Stimulated activated CD8-positive, alpha-beta memory T cell treated with anti-CD3 and anti-CD28 coated beads, Interleukin-12 subunit alpha, Interleukin-12 subunit beta, amount 100 ng/mL, for 4 hours (primary cell): ENCODE measurements at places on chromosomes 1 and 21.

GRCh38 chr1:108114033-108114599 lies 86.0 kb downstream of the SLC25A24 start:
- DNase-seq: no peak

GRCh38 chr1:184356891-184357290 lies 29.9 kb upstream of the C1orf21 start:
- DNase-seq: no peak

GRCh38 chr1:229164836-229165735 lies 105.8 kb upstream of the RAB4A start:
- no peak for DNase-seq

GRCh38 chr1:84436876-84437655 lies 38.8 kb downstream of the DNASE2B start:
- no peak for DNase-seq

DNA sequence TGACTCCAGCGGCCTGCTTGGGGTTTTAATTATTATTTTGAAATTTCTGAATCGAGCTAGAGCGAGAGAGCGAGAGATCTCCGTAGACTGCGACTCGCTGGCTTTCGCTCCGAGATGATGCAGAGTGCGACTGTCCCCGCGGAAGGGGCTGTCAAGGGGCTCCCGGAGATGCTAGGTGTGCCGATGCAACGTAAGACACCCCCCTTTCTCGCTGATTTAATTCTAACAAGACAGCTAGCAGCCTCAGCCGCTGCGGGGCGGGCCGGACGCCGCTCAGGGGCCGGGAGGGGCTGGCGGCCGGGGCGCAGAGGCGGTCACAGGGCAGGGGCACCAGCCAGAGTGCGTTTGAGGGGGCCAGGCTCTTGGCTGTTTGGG lies 339 bp downstream of the LHX4 start:
- DNase-seq: no peak

- no peak for DNase-seq
These were observed 57.9 kb upstream of the TENT5B start for GRCh38 chr1:27070390-27071048.

GRCh38 chr1:223230161-223230881 lies 87.3 kb upstream of the TLR5 start:
- no peak for DNase-seq

- DNase-seq: no peak
These were observed 5.8 kb upstream of the MAGOH start for GRCh38 chr1:53244141-53244540.

- DNase-seq: peak; percentile 22
These were observed 661 bp downstream of the PLEKHO1 start for GRCh38 chr1:150150133-150151021.

DNA sequence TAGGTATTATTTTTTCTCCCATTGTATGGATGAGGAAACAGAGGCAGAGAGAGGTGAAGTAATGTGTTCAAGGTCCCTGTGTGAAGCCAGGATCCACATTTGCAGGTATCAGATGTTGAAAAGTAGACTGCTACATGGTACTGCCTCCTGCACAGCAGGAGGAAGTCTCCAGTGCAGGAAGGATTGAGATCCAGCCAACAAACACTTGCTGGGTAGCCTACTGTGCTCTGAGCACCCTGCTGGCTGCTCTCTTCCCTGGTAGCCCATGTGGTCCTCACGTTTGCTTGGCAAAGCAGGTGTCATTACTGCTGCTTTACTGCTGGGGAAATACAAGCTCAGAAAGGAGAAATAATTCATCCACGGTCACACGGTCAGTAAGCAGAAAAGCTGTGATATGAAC lies 21.3 kb upstream of the GRIK3 start:
- no peak for DNase-seq

DNA sequence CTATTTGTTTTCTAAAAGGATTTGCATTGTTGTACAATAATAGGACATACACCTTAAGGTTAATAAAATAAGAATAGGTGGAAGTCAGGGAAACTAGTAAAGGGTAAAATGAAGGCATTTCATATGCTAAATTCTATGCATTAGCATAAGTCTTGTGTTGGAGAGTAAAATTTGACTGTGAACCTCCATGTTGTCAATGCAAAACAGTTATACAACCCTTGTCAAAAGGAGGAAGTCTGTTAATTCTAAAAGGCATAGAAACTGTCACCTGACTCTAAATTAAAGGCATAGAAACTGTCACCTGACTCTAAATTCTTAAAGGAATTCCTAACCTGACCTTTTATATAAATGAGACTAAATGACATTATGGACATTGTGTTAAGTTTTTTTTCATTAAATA lies 291.8 kb downstream of the OLFM3 start:
- DNase-seq: no peak

DNA sequence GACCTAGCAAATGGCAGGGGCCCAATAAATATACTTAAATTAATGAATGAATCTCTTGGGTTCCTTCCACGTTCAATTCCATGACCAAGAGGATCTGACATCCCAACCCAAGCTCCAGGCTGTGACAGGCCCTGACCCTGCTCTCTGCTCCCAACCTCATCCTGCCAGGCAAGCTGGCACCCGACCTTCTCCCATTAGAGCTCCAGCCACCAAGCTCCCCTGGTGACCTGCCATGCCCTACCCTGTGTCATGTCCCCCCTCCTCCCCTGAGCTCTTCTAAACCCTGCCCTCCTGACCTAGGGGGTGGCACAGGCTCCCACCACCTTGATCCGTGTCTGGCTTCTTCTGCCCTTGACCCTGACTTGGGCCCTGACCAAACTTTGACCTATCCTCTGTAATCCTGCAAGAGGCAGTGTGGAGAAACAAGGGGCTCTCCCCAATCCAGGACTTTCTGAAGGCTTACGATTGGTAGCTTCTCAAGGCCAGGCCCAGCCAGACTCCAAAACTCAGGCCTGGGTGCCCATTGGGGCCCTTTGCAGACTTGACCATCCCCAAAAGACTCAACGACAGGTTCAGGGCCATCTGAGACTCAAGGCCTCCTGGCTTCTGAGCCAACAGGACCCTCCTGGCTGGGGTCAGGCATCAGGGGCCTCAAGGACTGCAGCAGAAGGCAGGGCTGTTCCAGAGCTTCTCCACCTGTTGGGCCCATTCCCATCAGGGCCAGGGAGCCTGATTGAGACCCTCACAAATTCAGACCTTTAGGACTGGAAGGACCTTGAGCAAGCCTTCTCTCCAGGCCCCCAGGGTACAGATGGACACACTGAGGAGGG lies 249.0 kb downstream of the PTPRU start:
- no peak for DNase-seq

DNA sequence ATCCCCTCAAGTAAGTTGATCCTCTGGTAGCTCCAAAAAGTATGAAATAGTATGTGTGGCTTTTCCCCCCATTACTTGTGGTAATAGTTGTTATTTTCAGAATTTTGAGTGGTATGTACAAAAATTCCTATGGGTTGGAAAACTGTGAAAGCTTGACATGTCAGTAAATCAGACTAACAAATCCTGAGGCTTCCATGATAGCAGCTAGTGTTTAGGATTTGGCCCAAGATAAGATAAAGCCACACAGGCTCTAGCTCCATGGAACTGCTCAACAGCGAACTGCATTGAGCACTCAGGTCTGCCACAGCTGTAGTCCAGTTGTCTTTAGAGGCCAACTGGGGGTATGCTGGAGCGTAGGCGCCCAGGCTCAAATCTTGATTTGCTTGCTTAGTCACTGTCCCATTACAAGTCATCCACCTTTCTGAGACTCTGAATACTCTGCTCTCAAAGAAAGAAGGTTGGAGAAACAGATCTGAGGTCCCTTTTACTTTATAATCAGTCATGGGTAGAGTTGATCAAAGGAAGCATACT lies 28.7 kb downstream of the ATP1A1 start:
- no peak for DNase-seq

DNA sequence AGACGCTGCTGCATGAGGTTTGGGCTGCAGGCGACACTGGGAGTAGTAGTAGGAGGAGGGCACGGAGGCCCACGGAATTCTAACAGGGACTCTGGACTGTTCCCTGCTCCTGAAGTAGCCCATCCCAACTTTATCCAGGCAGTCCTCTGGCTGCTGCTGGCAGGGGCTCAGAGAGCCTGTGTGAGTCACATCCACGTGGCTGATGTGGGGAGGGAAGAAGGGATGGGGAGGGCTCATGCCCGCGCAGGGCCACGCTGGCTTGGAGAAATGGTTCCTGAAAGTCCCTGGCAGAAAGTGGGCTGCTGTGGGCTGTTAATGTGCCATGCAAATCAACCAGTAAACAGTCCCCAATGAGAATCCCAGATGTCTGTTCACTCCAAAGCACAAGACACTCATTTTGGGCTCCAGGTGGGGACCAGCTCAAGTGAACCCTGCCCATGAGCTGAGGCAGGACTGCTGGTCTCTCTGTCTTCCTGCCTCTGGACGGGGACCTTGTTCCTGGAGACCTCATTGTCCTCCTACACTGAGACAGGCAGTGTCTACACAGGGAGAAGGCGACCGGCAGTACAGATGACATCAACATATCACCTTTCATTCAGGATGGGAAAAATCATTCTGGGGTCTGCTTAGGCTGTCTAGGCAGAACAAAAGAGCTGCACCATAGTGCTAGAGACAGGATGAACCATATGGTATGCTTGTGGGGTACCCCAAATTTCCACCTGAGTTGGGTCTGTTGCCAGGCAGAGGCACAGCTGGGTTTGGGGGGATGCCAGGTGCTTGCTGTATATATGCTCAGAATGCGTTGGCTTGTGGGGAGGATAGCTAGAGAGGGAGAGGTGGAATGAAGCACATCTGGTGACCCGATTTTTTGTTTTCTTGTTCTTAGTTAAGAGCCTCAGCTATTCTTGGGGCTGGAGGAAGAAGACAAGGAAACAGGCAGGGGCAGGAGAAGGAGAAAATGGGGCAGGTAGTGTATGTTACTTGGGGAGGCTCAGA lies 57.9 kb upstream of the FMOD start:
- no peak for DNase-seq

DNA sequence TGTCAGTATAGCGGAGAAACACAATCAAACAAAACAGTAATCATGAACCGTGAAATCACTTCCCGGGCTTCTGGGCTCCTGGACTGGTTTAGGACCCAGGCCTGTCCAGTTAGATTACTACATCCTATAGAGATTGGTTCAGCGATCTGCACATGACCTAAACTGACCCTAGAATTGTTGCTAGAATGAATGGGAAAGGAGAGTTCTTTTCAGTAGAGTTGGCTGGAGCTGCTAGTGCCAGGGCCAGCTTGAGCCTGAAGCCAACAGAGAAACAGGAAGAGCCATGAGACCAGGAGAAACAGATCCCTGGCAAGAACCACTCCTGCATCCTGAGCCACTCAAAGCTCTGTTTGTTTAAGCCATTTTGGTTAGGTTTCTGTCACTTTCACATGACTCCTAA lies 474.3 kb upstream of the C1orf87 start:
- no peak for DNase-seq

- DNase-seq: no peak
These were observed 11.4 kb upstream of the ZNF669 start for GRCh38 chr1:247115545-247115944.

- no peak for DNase-seq
These were observed 30.6 kb downstream of the ELK4 start for GRCh38 chr1:205601205-205601604.

- no peak for DNase-seq
These were observed 1.4 kb downstream of the BCL10 start for GRCh38 chr1:85274969-85275453.

- DNase-seq: no peak
These were observed 13.6 kb downstream of the PIK3R3 start for GRCh38 chr1:46118856-46119255.

GRCh38 chr1:33943978-33944377 lies 80.1 kb downstream of the HMGB4 start:
- DNase-seq: no peak

GRCh38 chr1:32864375-32865019 lies 6.2 kb downstream of the FNDC5 start:
- no peak for DNase-seq

DNA sequence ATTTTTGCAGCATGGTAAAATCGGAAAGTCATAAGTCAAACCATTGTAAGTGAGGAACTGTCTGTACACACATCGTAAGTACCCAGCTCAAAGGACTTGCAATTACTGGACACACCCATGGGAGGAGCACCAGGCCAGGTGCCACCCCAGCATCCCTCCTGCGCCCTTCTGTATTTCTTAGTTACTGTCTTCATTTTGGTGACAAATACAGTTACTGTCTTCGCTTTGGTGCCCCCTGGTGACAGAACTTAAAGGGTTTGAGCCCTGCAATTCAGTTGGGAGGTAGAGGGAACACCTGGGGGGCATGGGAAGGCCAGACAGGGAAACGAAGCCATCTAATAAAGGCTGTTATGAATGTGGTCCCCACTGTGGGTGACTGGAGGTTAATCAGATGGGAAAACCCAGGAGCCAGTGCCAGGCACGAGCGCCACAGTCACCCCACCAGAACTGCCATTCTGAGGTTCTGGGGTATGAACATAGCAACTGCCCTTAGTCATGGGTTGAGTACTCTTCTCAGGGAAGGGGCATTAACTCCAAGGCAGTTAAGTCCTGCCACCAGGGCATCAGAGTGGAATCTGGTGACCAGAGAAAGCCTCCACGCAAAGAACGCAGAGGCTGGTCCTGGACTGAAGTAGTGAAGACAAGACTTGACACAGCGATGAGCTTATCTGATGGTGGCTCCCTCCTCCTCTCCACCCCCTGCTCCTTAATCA lies 612.9 kb downstream of the PTPRU start:
- DNase-seq: no peak

DNA sequence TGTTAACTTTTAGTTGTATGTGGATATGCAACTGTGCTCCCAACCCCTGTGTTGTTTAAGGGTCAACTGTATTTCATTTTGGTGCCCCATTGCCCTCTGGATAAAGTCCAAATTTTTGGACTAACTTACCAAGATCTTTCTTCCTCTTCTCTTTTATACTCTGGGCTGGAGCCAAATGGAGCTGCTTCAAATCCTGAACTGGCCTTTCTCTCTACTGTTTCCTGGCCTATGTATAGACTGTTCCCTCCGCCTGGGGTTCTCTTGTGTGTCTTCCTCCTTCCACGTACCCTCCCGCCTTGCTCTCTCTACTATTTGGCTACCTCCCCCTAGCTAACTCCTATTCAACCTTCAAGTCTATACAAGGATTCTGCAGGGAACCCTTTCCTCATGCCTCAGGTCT lies 8.4 kb upstream of the CDC14A start:
- no peak for DNase-seq

GRCh38 chr1:215220346-215220745 lies 137.8 kb downstream of the KCNK2 start:
- DNase-seq: no peak

GRCh38 chr1:147567594-147568381 lies 26.5 kb downstream of the BCL9 start:
- no peak for DNase-seq

GRCh38 chr21:23475281-23476219 lies 2131.7 kb downstream of the MRPL39 start:
- no peak for DNase-seq

DNA sequence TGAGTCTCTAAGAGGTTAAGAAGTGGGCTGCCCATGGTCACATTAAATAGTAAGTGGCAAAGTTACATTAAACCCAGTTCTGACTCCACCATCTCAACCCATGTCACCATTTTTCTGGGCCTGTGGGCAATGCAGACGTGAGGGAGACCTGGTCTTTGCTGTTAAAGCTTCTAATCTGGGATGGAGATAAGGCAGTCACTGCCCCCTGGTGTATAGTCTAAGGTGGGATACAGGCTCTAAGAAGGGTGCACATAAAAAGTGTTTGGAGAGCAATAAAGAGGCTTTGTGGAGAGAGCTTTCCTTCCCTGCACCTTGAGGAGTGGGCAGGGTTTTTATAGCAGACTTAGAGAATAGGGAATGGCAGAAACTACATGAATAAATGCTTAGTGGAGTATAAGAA lies 141.3 kb downstream of the ROR1 start:
- DNase-seq: no peak

- no peak for DNase-seq
These were observed 2.1 kb downstream of the LHX8 start for GRCh38 chr1:75136195-75136815.

GRCh38 chr1:221200464-221200863 lies 321.2 kb downstream of the HLX start:
- DNase-seq: no peak
